Spleen (tissue), 13 donors: ENCODE measurements at places on chromosomes 5 and 9. TPM values are rescaled to one million over a fixed set of nuclear protein-coding genes. Genes with fewer than 3 reads are reported as not detected.

Gene FOXD4
- 0.42 TPM for polyA plus RNA-seq

Gene CCL27
- polyA plus RNA-seq: not detected

Gene TEK
- polyA plus RNA-seq: 5.7 TPM

Gene CARD9
- polyA plus RNA-seq: 5.7 TPM

Gene SPINK6
- not detected for polyA plus RNA-seq

Gene PCDHGA3
- not detected for polyA plus RNA-seq

Gene PITX1
- polyA plus RNA-seq: 0.38 TPM
